ENCODE measurements at places on chromosomes 11 and 22.

DNA sequence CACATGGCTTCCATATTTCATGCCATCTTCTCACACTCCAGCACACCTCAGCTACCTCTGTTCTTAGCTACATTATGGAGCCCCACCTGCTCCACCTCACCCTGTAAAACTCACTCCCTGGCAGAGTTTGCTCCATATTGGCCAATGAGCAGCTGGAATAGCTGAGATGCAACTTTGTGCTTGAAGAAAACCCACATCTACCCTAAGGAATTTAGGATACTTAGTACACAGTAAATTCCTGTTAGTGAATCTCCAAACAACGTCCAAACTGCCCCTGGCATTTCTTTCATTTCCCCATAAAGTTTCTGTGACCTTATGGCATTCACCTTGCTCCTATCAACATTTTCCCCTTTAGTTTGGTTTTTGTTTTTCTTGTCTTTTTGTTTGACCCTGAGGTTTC lies 2.2 kb upstream of the VWCE start:
- DNase-seq: no peak

- no peak for DNase-seq
These were observed 19.3 kb downstream of the HPS4 start for GRCh38 chr22:26464312-26464711.

GRCh38 chr11:68312117-68312779 lies at the start of gene LRP5:
Gene LRP5, plus strand, starts transcription at chr11:68312591. Its CDS starts 124 bp downstream, at chr11:68312715.
- peak; percentile 35 for DNase-seq

DNA sequence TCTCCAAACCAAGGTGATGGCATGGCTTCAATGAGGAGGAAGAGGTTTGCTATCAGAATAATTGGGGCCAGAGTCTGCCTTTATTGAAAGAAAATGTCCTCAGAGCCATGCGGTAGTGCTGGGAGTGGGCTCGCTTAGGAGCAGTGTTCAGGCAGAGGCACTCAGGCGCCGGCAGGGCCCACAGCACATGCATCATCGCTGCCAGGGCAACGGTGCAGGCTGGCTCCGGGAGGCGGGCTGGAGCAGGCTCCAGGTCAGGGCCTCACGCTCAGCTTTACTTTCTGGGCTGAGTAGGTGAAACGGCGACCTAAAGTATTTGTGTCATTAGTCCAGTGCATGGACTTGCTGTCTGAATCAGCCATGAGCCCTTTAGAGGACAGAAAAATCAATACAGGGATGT lies 169.9 kb upstream of the CCDC90B start:
- no peak for DNase-seq

DNA sequence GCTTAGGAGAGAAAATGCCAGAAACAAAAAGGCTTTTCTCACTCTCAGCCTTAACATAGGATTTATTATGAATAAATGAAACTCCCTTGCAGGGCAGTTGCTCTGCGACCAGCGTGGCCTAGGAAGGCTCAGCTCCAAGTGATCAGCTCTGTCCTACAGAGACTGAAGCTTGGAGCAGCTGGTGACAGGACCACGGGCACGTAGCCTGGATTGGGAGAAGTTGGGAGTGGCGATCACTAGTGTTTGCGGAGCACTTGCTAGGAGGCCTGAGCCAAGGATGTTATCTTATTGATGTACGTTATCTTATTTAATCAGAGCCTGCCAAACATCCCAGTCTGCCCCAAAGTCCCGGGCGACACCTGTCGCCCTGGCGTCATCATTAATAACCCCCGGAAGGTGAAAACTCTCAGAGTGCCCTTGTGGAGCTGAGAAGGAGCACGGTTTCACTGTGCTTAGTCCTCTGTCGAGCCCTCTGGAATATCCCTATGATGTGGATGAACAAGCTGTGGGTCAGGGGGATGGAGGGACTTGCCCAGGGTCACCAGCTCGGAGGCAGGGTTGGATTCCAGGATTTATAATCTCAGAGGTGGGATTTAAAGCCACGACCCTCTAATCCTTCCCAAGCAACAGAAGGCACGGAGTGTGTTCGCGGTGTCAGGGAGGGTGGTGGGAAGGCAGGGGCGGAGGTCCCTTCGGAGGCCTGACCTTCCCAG lies 40.8 kb upstream of the SMIM38 start:
- no peak for DNase-seq

DNA sequence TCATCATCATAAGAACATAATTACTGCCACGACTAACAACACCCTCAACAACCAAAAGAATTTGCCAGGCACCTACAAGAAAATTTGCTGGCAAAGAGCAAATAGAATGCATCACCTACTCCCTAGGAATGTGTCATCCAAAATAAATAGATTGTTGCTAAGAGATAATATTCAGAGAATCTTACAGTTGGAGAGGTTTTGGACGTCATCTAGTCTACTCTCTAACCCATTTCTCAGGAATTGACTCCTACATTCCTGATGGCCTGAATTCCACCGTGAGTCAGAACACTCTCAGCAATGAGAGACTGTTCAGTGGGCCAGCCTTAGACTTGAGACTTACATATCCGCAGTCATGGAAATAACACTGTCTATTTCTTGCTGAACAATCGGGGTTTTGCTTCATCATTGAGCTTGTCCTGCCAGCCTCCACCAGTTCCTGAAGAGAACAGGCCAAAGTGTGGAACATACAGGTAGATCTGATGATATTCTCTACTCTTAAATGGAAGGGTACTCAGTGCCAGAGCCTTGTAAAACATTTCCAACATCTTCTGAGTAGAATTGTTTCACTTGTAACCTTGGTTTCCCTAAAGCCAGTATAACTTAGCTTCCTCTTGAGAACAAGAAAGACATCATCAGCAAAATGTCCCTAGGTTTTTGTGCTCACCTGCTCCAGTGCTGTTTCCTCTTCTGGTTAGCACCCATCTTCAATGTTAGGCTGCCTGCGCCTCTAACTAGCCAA lies 8.3 kb downstream of the KIRREL3 start:
- no peak for DNase-seq

DNA sequence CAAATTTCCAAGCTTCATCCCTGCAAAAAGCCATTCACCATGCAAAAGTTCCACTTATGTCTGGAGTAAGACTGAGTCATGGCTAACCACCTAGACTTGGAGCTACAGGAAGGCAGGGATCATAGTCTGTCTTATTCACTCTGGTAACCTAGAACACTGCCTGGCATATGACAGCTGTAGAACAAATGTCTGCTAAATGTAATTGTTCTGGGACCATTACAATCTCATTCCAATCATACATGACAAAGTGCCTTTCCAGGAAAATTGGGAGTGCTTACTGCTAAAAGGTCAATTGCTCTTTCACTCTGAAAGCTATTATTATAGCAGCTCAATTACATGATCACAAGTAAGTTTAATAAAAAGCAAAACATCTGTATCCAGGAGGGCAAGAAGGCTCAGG lies 99.1 kb upstream of the CHRM4 start:
- no peak for DNase-seq

DNA sequence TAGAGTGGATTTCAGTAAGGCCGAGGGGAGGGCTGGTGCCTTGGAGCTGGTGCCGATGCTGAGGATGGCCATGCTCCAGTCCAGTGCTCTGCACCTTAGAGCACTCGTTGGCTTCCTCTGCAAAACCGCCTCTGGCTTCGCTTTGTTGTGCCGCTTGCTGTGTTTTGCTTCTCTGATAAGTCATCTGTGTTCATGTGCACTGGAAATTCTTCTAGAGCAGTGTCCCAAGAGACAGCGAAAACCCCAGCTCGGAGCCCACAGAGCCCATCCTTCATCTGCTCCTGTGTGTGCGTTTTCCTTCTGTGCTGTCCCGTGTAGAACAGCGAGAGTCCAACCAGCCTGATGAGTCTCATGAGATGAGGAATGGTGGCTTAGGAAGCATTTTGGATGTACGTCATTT lies 12.1 kb downstream of the FAM118A start:
- no peak for DNase-seq

Data from MM.1S (cell line).